ENCODE measurements at places on chromosomes 12 and 14.
A peak's percentile ranks its signal among the peaks of the same experiment; 100 is the strongest.

DNA sequence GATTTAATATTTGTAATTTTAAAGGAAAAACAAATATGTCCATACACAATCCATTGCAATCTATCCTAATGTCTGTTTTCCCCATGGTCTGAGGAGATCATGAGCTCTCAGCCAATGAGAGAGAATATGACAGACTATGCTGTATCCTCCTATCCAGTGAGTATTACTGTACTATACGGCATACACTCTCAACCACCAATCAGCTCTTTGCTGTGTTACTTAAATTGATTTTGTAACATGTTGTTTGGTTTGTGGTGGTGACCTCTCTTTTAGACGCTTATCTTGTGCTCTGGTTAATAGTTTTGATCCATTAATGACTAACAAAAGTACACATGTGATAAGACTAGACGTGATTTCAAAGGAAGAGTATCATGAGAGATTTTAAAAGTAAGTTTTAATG is 231.5 kb upstream of the FOXN3 start:
- no peak for DNase-seq

- DNase-seq, result peak; percentile 67
Measured at GRCh38 chr12:113149361-113150150, at the start of gene CFAP73. Gene CFAP73 (plus strand): TSS chr12:113149724. CDS start chr12:113149858, 134 bp downstream.

DNA sequence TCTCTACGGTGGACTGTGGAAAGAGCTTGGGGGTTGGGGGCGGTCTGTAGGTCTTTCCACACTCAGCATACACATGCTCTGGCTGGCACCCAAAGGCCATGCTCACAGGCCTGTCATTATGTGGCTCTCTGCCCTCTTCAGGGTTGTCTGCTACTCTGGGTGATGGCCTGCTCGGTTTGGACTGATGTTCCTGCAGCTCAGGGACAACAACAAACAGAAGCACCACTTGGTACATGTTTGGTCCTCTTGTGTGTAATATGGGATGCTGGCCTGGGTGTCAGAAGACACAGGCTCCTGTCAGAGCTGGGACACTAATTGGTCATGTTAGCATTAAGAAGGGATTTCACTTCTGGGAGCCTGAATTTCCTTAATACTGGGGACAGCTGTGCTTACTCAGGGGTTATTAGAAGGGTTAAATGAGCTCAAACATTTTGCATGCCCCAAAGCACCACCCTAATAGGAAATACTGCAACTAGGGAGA is 32.7 kb upstream of the SELPLG start:
- no peak for DNase-seq

DNA sequence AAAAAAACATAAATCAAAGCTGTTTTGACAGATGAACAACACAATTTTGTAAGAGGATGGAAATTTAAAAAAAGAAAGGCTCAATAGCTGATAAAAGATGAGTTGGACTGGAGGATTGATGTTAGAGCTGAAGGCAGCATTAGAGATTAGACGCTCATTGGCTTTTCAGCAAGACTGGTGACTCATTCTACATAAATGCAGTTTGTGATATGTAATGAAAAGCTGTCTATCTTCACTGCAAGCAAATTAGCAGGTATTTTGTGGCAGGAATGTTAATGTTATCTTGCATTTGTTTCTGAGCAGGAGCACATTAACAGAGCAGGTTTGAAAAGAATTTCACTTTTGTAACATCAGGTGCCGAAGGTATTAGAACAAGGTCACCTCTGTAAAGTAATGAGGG is 442.7 kb upstream of the NOVA1 start:
- no peak for DNase-seq

DNA sequence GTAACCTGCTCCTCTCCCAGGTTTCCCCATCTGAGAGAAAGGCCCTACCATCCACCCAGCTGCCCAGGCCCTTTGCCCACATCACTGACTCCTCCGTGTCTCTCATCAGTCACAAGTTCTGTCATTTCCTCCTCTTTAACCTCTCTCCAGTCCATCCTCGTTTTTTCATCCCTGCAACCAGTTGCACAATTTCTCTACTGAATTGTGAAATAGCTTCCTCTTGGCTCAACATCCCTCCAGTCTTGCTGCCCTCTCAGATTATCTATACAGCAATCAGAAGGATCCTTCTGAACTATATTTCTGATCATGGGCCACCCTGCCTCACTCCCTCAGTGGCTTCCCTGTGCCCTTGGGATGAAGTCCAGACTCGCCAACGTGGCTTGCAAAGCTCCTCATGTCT is 6.8 kb downstream of the FAM161B start:
- peak; percentile 67 for DNase-seq

DNA sequence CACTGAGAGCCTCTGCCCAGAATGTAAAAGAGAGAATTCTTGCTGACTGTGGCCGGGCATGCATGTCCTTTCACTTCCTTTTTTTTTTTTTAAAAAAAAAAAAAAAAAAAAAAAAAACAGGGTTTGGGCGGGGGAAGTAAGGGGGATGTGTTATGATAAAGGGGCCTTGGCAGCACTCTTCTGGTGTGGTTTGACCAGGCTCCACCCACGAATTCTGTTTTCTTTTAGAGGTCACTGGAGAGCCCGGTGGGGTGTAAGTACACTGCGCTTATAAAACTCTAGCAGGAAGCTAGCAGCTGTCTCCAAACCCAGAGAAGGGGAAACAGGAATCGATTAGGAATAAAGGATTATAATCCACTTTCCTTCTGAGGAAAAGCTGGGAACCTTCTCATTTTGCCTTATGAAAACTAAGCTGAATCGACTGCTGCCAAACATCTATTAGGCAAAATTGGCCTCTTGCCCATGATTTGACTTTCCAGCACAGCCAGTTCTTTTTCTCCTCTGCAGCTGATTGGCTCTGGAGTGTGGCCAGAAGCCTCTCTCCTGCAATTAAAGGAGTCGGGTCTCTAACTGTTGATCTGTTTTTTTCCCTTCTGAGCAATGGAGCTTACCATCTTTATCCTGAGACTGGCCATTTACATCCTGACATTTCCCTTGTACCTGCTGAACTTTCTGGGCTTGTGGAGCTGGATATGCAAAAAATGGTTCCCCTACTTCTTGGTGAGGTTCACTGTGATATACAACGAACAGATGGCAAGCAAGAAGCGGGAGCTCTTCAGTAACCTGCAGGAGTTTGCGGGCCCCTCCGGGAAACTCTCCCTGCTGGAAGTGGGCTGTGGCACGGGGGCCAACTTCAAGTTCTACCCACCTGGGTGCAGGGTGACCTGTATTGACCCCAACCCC is 27.7 kb upstream of the HIGD1C start:
- DNase-seq, result peak; percentile 61

DNA sequence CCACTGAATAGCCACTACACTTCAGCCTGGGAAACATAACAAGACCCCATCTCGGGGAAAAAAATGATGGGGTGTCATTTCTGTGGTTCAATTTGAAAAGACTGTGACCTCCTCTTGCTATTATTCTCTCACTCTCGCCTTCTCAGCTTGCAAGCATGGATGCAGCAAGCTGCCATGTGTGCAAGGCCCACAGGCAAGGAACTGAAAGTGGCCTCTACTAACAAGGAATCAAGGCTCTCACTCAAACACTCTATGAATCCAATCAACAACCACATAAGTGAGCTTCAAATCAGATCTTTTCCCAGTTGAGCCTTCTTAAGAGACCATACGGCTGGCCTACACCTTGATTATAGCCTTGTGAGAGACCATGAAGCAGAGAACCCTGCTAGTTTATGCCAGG is 17.9 kb upstream of the DHRS7 start:
- no peak for DNase-seq

- DNase-seq, result no peak
Measured at GRCh38 chr14:64234877-64235651, 59.1 kb downstream of the ESR2 start.

- no peak for DNase-seq
Measured at GRCh38 chr12:45601390-45601789, 128.1 kb upstream of the ARID2 start.

GRCh38 chr12:132872975-132873421 is 14.4 kb downstream of the CHFR start:
- no peak for DNase-seq

DNA sequence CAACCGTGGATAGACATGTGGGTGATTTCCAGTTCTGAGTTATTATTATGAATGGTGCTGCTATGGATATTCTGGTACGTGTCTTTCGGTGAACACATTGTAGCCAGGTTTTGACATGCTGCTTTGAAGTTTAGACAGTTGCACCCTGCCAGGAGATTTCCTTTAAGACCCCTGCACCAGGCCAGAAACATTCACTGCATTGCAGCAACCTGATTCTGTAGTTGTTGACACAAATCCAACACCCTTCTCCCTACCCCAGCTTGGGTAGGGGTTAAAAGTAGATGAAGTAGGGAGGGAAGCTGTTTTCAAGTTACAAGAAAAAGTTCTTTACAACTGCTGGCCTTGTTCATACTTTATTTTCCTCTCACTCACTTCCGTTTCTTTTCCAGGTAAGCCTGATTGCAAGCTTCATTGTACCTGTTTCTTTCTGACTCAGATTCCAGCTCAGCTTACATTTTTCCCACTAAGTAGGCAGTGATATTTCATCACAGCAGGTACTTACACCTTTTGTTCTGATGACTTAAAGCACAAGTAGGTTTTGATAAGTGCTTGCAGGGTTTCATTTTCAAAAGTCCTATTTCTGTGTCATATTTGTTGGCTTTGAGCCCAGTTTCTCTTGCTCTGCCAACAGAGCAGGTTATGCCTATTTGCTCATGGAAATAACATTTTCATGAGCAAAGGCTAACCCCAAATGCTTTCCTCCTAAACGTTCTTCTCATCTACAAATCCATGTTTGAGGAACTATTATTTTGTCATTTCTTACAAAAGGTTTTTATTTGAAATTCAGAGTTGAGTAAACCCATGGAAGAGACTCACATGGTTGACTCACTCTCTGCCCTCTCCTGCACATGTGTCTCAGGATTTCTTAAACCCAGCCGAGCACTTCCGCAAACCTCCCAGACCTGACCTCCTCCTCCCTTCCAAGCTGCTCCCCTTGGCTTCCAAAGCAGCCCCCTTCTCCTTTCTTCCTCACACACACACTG is 12.1 kb upstream of the LTA4H start:
- DNase-seq, result no peak

- no peak for DNase-seq
Measured at GRCh38 chr12:53602176-53602864, 23.9 kb downstream of the ATF7 start.

DNA sequence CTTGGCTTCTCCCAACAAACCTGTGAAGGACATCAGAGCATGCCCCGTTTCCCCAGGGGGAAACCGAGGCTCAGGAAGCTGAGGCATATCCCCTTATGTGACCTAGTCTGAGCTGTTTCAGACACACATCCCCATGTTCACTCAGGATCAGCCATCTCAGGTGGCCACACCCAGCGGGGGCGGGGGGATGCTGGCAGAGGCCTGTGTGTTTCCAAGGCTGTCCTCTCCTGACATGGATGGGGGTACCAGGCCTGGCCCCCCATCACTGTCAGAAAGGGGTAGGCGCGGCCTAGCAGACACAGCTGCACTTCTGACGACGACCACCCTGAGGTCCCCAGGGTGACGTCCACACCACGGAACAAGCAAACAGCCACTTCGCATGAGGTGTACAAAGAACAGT is 22.1 kb downstream of the CCDC85C start:
- no peak for DNase-seq

GRCh38 chr14:64671591-64671990 is 32.6 kb upstream of the PLEKHG3 start:
- DNase-seq, result no peak

- DNase-seq, result no peak
Measured at GRCh38 chr12:31006416-31007152, 67.1 kb upstream of the DDX11 start.

- no peak for DNase-seq
Measured at GRCh38 chr12:92702754-92703679, at the start of gene PLEKHG7. Gene PLEKHG7 (plus strand): TSS chr12:92702989. CDS start chr12:92706632, 3,643 bp downstream.

DNA sequence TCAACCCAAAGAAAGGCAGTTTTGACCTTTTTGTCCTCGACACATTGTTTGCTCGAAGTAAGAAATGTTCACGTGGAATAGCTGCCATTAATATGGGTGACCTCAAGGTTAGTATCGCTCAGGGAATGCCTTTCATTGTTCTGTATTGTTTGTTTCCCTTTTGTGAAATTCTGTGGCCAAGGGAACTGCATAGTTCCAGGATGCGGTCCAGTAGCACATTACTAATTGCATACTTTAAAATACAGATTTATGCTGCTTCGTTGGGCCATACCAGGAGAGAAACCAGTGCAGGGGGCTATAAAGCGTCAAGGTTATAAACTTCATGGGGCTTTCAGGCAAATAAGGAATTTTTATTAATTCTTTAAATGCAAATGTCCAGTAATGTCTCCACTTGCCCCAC is 73.3 kb upstream of the USP44 start:
- DNase-seq, result no peak

GRCh38 chr12:124388679-124389137 is 93.8 kb downstream of the RFLNA start:
- DNase-seq, result no peak

GRCh38 chr12:121799842-121800693 is 3.7 kb upstream of the SETD1B start:
- peak; percentile 88 for DNase-seq

DNA sequence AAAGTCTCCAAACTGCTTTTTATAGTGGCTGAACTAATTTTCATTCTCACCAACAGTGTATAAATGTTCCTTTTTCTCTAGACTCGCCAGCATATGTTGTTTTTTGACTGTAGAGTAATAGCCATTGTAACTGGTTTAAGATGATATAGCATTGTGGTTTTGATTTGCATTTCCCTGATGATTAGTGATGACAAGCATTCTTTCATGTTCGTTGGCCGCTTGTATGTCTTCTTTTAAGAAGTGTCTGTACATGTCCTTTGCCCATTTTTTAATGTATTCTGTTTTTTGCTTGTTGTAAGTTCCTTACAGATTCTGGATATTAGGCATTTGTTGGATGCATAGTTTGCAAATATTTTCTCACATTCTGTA is 404.9 kb downstream of the FLRT2 start:
- DNase-seq, result no peak

DNA sequence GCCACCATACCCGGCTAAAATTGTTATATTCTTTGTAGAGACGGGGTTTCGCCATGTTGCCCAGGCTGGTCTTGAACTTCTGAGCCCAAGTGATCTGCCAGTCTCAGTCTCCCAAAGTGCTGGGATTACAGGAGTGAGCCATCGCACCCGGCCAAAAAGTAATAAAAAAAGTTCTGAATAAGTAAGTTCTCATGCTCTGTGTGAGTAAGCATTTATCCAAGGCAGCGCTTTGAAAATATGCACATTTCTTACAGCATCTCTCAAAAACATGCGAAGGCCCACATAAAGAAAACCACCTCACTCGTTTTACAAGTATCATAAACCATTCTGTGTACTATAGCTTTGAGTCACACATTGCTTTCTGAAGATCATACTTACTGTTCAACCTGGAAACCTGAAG is 8.6 kb downstream of the GIT2 start:
- peak; percentile 76 for DNase-seq

GRCh38 chr12:15165012-15165659 is 56.1 kb downstream of the RERG start:
- DNase-seq, result no peak

DNA sequence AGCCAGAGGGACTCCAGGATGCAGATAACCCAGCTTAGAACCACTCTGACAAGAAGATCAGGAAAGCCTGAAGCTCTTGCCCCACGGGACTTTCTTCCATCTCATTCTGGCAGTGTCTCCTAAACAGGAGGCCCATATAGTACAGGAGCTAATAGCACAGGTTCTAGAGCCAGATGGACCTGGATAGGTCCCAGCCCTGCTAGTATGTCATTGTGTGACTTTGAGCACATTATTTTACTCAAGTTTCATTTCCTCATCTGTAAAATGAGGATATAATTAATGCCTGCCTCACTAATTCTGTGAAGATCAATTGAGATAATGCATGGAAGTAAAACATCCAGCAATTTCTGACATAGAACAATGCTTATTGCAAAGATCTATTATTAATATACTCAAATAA is 66.5 kb upstream of the GZMB start:
- no peak for DNase-seq

All from GM04504 (cell line).